LoVo (cell line): ENCODE measurements at places on chromosomes 13 and 19.

- DNase-seq = no peak
Measured at GRCh38 chr19:56306016-56306415, 8.6 kb downstream of the ZSCAN5A start.

GRCh38 chr13:30037306-30037705 lies 186.9 kb upstream of the UBL3 start:
- DNase-seq = no peak

DNA sequence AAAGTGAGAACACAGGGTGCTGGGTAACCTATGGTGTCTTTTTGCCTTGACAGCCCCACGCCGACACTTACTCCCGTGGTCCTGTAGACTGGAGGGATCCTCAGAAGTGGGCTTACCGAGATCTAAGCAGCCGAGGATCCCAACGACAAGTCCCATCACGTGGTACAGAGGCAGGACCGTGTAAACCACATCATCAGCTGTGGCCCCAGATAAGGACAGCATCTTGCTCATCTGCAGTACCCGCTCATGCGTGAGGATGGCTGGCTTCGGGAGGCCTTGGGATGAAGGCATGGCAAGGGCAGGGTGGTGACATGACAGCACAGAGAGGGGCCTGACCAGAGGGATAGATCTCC lies 2.1 kb downstream of the SLC27A5 start:
- no peak for DNase-seq

GRCh38 chr13:111920306-111920931 lies 146.5 kb upstream of the SOX1 start:
- no peak for DNase-seq

- no peak for DNase-seq
Measured at GRCh38 chr19:16821081-16821480, 8.1 kb upstream of the SIN3B start.

DNA sequence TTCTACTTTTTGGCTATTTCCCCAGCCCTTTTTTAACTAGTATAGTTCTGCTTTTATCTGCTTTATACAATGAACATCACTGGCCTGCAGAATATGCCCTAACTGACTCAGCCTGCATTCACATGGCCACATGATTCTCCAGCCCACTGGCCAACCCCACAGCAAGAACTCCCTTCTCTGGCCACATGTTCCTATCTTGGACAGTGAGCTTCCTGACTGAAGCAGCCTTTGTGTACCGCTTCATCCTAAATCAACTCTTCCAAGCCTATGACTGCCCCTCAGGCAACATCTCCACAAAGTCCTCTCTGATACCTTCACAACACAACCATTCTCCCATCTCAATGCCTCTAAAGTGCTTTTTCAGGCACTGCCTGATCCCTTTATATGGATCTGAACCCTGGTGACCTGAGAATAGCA lies 214.1 kb downstream of the COL4A1 start:
- DNase-seq = no peak

GRCh38 chr13:99746637-99747402 lies 224.7 kb downstream of the ZIC5 start:
- no peak for DNase-seq
